ENCODE measurements at places on chromosomes 13 and 19.

- DNase-seq, result no peak
Observed at GRCh38 chr13:111503376-111503775, 182.9 kb downstream of the TEX29 start.

DNA sequence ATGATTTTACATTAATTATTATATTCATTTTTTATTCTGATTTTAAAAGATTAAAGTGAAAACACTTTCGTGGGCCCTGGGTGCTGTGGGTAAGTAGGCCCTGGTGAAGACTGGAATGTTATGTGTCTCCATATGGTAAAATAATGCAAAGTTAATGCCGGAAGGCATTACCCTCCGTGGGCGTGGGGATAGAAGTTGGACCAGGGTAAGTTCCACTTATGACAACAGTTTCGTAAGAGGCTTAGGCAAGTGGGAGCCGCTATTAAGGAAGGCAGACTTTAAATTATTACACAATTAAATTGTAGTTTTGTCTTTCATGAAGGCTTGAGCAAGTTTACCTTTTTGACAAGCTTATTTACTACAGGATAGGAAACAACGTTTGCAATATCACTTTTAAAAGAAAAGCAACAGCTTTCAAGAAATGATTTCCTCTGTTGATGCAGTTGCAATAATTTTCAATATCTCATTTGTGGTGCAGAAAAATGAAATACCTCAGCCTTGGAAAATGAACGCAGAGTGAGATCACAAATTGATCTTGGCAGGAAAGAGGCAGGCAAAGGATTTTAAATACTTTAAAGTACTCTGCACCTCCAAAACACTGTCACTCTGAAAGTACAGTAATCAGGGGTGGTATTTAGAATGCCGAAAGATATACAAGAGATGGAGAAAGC lies 310.6 kb downstream of the DCT start:
- DNase-seq, result no peak

GRCh38 chr19:33520048-33520643 lies 1.4 kb downstream of the PEPD start:
- no peak for DNase-seq

- DNase-seq, result no peak
Observed at GRCh38 chr13:77919921-77920294, 1.3 kb upstream of the EDNRB start.

GRCh38 chr13:110486061-110486715 lies 75.3 kb downstream of the RAB20 start:
- DNase-seq, result no peak

DNA sequence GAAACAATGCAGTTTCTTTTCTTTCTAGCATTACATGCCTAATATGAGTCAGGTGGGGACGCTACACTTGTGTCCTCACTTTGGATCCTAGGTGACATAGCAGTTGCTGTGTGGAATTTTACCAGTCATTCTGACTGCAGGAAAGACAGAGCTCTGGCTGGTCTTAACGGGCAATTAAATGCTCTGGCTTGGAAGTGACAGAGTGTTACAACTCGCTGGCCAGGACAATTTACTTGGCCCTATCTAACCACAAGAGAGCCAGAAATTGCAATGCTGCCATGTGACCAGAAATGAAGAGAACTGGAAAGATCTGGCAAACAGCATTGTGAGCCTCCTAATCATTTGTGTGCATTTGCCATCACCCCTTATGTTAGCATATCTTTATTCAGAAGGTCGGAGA lies 351.1 kb downstream of the DCT start:
- no peak for DNase-seq

DNA sequence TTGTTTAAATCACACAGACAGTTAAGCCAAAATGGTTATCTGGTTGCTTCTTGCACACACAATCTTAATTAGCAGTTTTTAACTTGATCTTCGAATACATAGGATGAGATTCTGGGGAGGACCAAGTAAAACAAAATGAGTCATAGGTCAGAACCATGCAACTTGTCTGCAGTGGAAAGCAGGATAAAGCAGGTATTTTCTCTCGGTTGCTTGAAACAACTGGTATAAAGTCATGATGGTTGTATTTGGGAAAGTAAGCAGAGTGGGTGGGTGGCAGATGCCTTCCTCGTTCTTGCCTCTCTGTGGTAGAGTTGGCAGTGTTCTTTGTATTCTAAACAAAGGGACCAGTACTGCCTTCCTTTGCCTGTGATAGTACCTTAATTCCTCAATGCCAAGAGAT lies 167.0 kb downstream of the COG6 start:
- no peak for DNase-seq

Measured in NB4 (cell line).